SJSA1 (cell line): ENCODE measurements at places on chromosomes 12 and 14. TPM values are rescaled to one million over a fixed set of nuclear protein-coding genes. Genes with fewer than 3 reads are reported as not detected.

DNA sequence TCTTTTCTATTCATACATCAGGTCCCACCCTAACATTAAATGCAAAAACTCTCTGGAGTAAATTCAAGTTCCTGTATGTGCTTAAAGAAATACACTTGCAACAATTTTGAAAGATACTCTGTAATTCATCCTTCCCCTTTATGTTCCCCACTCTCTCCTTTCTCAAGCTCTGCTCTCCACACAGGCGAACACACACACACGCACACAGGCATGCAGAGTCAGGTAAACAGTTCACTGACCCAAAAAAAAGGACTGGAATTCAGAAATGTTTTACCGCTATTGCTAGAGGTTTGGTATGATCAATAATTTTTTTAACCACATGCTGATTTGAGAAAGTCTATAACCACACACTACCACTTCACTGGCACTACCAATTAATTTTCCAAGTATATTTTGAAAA, 152.4 kb upstream of the TMCC3 start:
- no peaks in the 10 kb centered on the region for H3K27me3 ChIP-seq
- H3K36me3 ChIP-seq, result no peaks in the 10 kb centered on the region
- no peaks in the 10 kb centered on the region for H3K4me1 ChIP-seq
- no peak overlapping the region for H3K4me3 ChIP-seq

GRCh38 chr14:20802341-20803084, at the start of gene RNASE1:
Gene RNASE1 (minus strand): TSS chr14:20802844. CDS start chr14:20802068, 776 bp downstream.
- H3K4me1 ChIP-seq, result no peaks in the 10 kb centered on the region
- H3K36me3 ChIP-seq, result no peaks in the 10 kb centered on the region
- no peak within 1 kb of the TSS for H3K27ac ChIP-seq
- no peak for DNase-seq

DNA sequence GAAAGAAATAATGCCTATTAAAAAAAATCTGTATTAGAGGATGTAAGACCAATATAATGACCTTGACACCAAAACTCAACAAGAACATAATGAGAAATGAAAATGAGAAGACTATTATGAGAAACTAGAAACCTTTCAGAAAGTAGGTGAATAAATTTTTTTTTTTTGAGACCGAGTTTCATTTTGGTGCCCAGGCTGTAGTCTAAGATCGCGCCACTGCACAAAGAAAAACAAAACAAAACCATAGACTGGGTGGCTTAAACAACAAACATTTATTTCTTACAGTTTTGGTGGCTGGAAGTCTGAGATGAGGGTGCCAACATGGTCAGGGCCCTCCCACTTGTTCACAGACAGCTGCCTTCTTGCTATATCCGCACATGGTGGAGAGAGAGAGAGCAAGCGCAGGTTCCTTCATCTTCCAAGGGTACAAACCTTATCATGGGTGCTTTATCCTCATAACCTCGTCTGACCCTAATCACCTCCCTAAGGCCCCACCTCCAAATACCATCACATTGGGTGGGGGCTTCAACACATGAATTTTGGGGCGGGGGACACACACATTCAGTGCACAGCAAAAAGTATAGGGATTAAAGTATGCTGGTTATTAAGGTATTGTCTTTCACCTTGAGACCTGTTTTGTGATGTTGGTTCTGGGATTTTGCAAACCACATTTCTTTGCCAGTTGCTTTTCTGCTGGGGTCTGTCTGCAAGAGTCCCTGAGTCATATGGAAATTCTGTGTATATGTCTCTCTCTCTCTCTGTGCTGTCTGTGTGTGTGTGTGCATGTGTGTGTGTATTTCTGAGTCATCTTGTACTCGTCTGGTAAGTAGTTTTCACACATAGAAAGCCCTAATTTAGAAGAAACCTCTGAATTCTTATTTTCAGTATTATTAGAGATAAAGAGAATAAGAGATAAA, 26.2 kb downstream of the ZCRB1 start:
- no peaks in the 10 kb centered on the region for H3K36me3 ChIP-seq
- no peak for DNase-seq
- no peak overlapping the region for H3K27ac ChIP-seq
- H3K27me3 ChIP-seq, result no peaks in the 10 kb centered on the region

GRCh38 chr12:22488478-22488877, 55.9 kb downstream of the C2CD5 start:
- no peaks in the 10 kb centered on the region for H3K4me1 ChIP-seq
- H3K36me3 ChIP-seq, result peaks cover 21% of the 10 kb centered on the region
- H3K27ac ChIP-seq, result no peak overlapping the region
- no peaks in the 10 kb centered on the region for H3K27me3 ChIP-seq
- no peak overlapping the region for H3K4me3 ChIP-seq
- DNase-seq, result no peak

DNA sequence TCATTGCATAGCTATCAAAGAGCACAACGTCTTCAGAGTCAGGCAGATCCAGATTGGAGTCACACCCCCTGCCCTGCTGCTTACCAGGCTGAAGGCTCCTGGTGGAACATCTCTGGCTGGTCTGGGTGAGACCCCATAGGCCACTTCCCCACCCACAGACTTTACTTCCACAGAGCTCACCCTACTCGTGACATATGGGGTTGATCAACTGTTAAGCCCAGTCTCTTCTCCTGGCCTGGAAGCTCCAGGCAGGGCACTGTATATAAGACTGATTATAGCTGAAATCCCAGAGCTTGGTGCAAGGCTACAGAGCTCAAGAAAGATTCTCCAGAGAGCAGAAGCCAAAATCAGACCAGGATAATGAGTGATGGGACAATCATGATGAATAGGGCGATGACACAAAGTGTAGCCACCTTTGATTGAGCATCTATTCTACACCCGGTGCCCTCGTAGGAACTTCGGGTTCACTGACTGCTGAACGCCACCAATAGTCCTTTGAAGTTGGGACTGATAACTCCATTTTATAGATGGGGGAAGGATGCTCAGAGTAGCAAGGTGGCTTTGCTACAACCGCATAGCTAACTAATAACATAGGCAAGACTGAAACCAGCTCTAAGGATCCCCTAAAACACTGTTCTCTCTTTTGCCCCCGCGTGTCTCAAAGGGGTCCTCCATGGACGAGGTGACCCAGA, 287.8 kb downstream of the BCL11B start:
- H3K4me1 ChIP-seq, result no peaks in the 10 kb centered on the region
- no peaks in the 10 kb centered on the region for H3K27me3 ChIP-seq
- DNase-seq, result no peak
- H3K27ac ChIP-seq, result no peak overlapping the region
- H3K36me3 ChIP-seq, result no peaks in the 10 kb centered on the region

GRCh38 chr12:101634724-101635123, 40.0 kb downstream of the MYBPC1 start:
- H3K4me1 ChIP-seq, result no peaks in the 10 kb centered on the region
- H3K27me3 ChIP-seq, result no peaks in the 10 kb centered on the region
- no peaks in the 10 kb centered on the region for H3K36me3 ChIP-seq
- no peak for DNase-seq
- no peak overlapping the region for H3K4me3 ChIP-seq

DNA sequence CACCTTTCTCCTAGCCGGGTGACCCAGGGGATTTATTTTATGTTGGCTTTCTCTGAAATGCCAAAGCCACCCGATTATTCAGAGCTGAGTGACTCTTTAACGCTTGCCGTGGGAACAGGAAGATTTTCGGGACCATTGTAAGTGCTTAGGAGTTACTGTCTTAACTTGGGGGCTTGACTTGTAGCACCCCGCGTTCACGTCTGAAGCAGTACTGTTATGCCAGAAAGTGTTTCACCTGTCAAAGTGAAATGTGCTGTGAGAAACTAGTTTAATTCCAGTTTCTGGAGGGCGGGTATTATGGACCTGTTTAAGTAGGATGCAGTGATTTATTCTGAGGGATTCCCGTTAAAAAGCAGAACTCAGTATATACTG, 218 bp downstream of the LYSET start:
- DNase-seq, result peak; percentile 34
- peaks cover 11% of the 10 kb centered on the region; the same call in 1 of the 2 replicates for H3K4me1 ChIP-seq
- H3K27me3 ChIP-seq, result no peaks in the 10 kb centered on the region
- peak overlapping the region; percentile 73 for H3K4me3 ChIP-seq

DNA sequence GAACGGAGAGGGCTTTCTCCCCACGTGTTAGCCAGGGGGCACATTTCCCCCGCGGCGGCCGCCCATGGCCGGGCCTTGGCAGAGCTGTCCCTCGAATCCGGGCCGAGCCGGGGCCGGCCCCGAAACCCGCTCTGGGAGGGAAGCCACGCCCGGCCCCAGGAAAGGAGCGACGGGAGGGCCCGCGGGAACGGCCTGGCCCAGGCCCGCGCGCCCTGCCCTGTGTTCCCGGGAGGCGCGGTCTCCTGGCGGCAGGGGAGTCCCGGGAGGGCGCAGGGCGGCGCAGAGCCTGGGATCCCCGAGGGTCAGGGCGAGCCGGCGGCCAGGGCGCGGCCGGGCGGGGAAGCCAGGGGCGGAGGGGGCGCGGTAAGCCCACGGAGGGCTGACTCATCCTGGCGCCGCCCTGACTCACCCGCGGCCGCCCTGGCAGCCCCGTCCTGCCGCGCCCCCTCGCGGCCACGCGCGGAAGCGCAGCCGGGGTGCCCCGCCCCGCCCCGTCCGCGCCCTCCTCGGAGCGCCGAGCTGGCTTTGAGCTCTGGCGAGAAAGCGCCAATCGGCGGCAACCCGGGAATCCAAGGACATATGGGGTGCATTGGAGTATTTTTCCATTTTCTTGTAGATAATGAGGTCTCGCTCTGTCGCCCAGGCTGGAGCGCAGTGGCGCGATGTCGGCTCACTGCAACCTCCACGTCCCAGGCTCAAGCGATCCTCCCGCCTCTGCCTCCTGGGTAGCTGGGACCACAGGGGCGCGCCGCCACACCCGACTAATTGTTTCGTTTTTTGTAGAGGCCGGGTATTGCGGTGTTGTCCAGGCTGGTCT, 31.8 kb upstream of the PLEKHG6 start:
- peak overlapping the region; percentile 40 for H3K4me3 ChIP-seq
- peak; percentile 92 for DNase-seq
- peak overlapping the region; percentile 98 for H3K27ac ChIP-seq
- H3K36me3 ChIP-seq, result no peaks in the 10 kb centered on the region

DNA sequence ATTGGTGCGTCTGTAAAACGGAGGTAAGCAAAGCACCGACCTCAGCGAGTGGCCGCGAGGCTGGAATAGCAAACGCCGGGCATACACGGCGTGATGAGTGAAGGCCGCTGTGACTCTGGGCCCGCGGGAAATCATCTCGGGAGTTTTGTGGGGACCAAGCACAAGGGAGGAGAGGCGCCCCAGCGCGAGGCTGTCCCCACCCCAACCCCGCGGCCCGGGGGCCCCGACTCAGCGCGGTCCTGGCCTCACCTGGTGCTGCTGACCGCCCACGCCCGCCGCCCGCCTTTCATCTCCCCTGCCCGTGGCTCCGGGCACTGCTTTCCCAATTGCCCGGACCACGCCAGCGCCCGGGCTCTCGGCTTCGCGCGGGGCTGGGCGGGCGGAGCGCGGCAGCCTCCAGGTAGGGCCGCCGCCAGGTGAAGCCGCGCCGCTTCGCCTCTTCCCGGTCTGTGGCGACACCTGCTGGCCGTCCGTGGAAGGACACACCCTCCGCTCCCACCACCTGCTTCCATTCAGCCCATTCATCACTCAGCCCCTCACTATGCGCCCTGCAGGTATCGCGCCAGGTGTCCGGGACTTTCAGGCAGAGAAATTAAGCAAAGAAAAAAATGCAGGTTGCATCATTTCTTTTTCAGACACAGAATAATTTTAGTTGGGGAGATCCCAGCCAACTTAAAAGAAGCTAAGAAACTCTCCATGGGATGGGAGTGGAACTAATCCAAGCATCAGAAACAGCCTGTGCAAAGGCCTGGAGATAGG, 360.4 kb downstream of the MED13L start:
- peak; percentile 52 for DNase-seq
- H3K27me3 ChIP-seq, result no peaks in the 10 kb centered on the region
- H3K27ac ChIP-seq, result no peak overlapping the region
- peaks cover 12% of the 10 kb centered on the region for H3K4me1 ChIP-seq
- no peak overlapping the region for H3K4me3 ChIP-seq

DNA sequence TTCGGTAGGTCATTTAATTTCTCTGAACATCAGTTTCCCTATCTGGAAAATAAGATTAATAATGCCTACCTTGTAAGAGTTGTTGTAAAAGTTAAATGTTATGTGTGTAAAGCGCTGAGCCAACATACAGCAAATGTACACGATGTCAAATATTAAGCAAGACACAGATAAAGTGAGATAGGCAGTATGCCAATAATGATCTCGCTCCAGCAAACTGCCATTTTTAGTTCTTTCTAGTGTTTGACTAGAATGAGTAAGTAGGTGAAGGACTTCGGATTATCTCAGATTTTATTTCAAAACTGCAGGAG, 840 bp downstream of the DHRS7 start:
- DNase-seq, result no peak
- peak overlapping the region; percentile 69 for H3K27ac ChIP-seq
- peaks cover 18% of the 10 kb centered on the region for H3K36me3 ChIP-seq
- H3K4me3 ChIP-seq, result peak overlapping the region; percentile 82
- no peaks in the 10 kb centered on the region; the same call in 1 of the 2 replicates for H3K27me3 ChIP-seq

DNA sequence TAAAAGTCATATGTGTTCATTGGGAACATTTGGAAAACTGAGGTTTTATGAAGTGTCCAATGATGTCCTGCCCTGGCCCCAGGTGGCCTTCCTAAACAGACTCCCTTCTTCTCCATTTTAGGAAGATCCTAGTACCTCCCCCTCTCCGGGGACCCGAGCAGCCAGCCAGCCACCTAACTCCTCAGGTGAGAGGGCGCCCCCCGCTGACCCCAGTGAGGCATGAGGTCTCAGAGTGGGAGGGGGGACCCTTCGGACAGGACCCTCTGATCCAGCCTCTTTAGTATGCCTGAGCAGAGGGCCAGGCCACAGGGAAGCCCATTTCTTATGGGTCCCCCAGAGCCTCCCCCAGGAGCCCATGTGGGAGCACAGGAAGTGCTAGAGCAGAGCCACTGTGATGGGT, 23.7 kb downstream of the DEGS2 start:
- no peak overlapping the region for H3K4me3 ChIP-seq
- no peaks in the 10 kb centered on the region for H3K27me3 ChIP-seq
- no peak overlapping the region for H3K27ac ChIP-seq

GRCh38 chr12:69343357-69343756, 4.8 kb upstream of the LYZ start:
- H3K4me3 ChIP-seq, result no peak overlapping the region
- no peaks in the 10 kb centered on the region for H3K36me3 ChIP-seq
- no peak for DNase-seq
- H3K4me1 ChIP-seq, result no peaks in the 10 kb centered on the region
- H3K27ac ChIP-seq, result no peak overlapping the region

- H3K4me3 ChIP-seq, result no peak overlapping the region
- H3K4me1 ChIP-seq, result no peaks in the 10 kb centered on the region
- H3K36me3 ChIP-seq, result no peaks in the 10 kb centered on the region
- 0 out of 2 replicates have a peak, but pooled peaks cover 2% of the 10 kb centered on the region for H3K27me3 ChIP-seq
- DNase-seq, result no peak
Measured at GRCh38 chr12:5809586-5809985, 135.5 kb downstream of the ANO2 start.

GRCh38 chr12:111964935-111965334, 48.0 kb downstream of the TMEM116 start:
- no peak for DNase-seq
- no peaks in the 10 kb centered on the region for H3K36me3 ChIP-seq
- H3K4me3 ChIP-seq, result no peak overlapping the region
- no peaks in the 10 kb centered on the region for H3K27me3 ChIP-seq
- H3K4me1 ChIP-seq, result no peaks in the 10 kb centered on the region
- H3K27ac ChIP-seq, result no peak overlapping the region

Gene TAS2R31
- total RNA-seq, result 1.5 TPM in 1 of 2 replicates, not detected in the other

Gene OR4E2
- total RNA-seq, result not detected in 2 replicates

Gene EEA1
- 19.0 and 49.8 TPM in 2 replicates for total RNA-seq

Gene GOLT1B
- 72.6 and 73.1 TPM in 2 replicates for total RNA-seq

Gene GOLGA3
- total RNA-seq, result 52.8 and 71.1 TPM in 2 replicates

Gene SMCO2
- not detected in 2 replicates for total RNA-seq

Gene SLC7A8
- 0.45 TPM in 1 of 2 replicates, not detected in the other for total RNA-seq

Gene PHLDA1
- 19.5 and 23.6 TPM in 2 replicates for total RNA-seq

Gene HNF1A
- not detected in 2 replicates for total RNA-seq

Gene GLIPR1L2
- 0.13 TPM in 1 of 2 replicates, not detected in the other for total RNA-seq

Gene PTCSC3
- total RNA-seq, result not detected in 2 replicates

Gene ATXN3
- 10.4 and 10.8 TPM in 2 replicates for total RNA-seq
